Fibroblast of skin of left biceps (primary cell): ENCODE measurements at places on chromosomes 4 and X.

DNA sequence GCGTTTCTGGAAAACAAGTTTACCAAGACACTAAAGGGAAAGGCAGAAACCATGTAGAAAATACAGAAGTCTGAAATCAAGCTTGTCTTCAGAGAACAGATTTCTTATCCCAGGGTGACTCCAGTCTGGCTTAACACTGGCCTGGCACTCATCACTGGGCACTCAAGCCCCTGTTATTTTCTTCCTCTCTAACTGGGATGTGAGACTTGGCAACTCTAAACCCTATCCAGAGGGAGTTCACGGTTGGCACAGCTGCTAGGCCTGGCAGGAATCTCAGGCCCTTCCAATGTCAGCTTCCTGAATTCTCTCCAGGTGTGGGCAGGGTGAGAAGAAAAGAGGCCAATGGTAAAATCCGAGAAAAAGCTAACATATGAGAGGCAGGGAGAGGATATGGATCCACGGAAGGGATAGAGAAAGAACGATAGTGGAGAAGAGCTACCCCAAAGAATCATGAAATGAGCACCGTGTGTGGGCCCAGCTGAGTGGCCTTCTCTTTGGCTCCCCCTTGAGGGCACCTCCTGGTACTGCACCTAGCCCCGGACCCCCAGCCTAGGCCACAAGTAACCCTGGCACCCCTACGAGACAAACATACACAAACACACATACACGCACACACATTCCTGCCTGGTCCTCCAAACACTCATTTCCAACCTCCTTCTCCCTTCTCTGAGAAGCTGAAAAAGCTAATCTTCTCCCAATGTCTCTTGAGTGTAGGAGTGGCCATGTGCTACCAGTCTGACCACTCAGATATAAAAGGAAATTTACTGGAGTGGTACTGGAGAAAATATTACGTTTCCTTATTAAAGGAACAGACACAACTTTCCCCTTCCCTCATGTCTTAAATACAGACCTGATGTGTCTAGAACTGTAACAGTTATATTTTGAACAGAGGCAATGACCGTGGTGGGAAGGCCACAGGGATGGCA, 16.6 kb upstream of the PTCHD1 start:
- no peak for DNase-seq

GRCh38 chr4:7571701-7572100, 137.0 kb upstream of the PSAPL1 start:
- DNase-seq = no peak

DNA sequence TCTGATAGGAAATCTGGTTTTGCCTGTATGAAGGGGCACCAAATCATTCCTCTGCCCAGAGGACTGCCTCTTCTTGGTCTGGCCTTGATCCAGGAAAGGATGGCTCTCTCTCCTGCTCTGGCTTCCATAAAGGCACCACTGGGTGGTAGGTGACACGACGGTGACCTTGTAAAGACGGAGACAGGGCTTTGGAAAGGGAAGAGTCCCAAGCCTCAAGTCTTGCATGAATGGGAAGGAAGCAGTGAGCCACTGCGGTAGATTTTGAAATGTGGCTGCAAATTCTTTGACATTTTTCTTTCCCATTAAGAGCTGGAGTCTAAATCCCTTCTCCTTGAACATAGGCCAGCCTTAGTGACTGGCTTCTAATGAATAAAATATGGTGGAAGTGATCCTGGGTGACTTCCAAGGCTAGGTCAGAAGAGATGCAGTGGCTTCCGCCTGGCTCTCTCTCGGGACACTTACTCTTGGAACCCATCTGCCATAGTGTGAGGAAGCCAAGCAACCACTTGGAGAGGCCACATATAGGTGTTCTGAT, 347.4 kb downstream of the BCOR start:
- DNase-seq = no peak

DNA sequence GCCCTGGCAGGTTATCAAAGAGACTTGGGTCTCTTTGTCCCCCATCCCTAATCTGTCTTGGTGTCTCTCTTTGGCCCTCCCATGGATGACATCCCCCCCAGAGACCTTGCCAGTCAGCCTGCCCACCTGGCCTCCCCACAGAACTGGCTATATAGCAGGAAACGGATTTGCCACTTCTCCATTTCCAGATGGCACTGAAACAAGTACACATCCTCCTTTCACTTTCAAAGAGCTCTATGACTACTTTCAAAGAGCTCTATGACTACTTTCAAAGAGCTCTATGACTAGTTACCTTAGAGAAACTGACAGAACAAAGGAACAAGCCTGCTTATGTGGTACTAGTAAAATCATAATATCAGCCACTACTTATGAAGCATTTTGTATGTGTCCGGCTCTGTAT, 175.3 kb downstream of the MAML3 start:
- DNase-seq = no peak

GRCh38 chrX:122850326-122850725, 333.8 kb upstream of the GRIA3 start:
- DNase-seq = no peak

DNA sequence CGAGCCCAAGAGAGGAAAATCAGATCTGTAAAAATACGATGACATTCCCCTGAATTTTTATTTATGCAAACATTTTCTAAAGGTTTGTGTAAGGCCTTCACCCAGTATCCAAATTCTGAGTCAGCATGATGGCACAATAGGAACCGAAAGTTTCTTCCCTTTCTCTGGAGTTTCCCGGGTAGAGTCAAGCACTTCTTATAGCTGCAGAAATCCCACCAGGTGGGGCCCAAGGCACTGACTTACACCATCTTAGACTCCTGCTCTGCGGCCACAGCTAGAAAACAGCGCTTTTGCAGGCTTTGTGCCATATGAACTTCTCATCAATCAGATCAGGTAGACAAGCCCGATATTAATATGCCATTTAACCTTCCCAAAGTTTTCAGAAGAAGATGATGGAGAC, 13.4 kb downstream of the LEF1 start:
- no peak for DNase-seq

DNA sequence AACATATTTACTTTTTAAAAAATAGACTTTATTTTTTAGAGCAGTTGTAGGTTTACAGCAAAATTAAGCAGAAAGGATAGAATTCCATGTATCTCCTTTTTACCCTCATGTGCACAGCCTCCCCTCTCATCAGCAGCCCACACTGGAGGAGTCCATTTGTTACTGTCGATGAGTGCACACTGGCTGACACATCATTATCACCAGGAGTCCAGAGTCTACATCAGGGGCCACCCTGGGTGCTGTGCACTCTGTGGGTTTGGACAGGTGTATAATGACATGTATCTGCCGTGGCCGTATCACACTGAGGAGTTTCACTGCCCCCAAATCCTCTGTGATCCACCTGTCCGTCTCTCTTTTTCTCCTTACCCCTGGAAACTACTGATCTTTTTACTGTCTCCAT, 26.3 kb downstream of the TBC1D14 start:
- DNase-seq = no peak

GRCh38 chrX:373641-374471, 12.9 kb downstream of the PPP2R3B start:
- DNase-seq = no peak

GRCh38 chr4:53315300-53315699, 50.6 kb downstream of the SCFD2 start:
- DNase-seq = no peak

DNA sequence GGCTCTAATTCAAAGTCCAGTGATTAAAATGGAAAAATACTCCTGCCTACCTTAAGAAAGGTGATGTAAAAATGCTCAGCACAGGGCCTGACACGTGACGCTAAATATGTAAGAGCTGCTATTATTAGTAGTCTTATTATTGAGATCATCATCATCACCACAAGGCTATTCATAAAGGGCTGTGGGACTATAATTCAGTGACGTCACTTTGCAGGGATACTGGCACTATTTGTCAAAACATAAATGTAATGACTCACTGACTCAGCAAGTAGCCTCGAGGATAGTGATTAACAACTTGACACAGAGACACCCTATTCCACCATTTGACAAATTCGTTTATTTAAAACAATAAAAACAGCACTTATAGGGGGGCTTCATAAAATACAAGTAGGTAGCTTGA, 258.9 kb downstream of the SPANXN1 start:
- DNase-seq = no peak

- no peak for DNase-seq
Measured at GRCh38 chrX:56986138-56986537, 9.2 kb downstream of the SPIN3 start.

GRCh38 chrX:109952985-109953905, 49.7 kb upstream of the TMEM164 start:
- no peak for DNase-seq

- no peak for DNase-seq
Measured at GRCh38 chr4:37451656-37452055, 207.1 kb downstream of the NWD2 start.
